Stimulated activated CD8-positive, alpha-beta memory T cell treated with anti-CD3 and anti-CD28 coated beads, Interleukin-12 subunit alpha, Interleukin-12 subunit beta, amount 100 ng/mL, for 1 hour (primary cell): ENCODE measurements at places on chromosomes 4 and X.

GRCh38 chr4:8640816-8641215 lies 48.3 kb downstream of the CPZ start:
- DNase-seq = no peak

GRCh38 chr4:46994007-46994405 lies 625 bp upstream of the GABRA4 start:
- no peak for DNase-seq

- DNase-seq = no peak
These were observed at the start of gene ANK2 for GRCh38 chr4:113049421-113050370. ANK2 (plus strand) TSS chr4:113049653; CDS start chr4:113049729, 76 bp downstream.

DNA sequence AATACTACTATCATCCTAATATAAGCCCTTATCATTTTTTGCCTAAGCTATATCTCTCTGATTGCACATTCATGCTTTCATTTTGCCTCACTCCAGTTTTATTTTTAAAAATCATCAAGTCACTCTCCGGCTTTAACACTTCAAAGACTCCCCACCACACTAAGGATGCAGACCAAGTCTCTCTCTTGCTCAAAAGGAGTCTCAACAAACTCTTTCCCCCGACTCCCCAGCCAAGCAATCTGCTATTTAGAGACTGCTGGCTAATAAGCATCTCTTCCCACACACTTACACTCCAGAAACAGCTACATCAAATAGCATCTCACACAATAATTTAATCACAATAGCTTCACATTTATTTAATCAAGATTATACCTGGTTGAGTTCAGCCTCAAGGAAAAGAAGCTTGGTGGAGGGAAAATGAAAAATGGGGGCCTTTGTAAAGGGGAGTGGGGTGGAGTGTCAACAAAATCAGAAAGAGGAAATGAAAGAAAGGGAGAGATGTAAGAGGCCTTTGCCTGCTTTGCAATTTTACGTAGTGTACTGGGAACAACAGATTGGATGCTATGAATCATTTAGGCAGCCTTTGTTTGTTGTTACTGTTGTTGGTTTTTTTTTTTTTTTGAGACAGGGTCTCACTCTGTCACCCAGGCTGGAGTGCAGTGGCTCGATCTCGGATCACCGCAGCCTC lies 104.1 kb upstream of the MCF2 start:
- DNase-seq = no peak

- no peak for DNase-seq
These were observed 30.9 kb downstream of the CAMK2D start for GRCh38 chr4:113730467-113731216.

GRCh38 chr4:12729384-12729783 lies 754.8 kb downstream of the RAB28 start:
- DNase-seq = no peak

DNA sequence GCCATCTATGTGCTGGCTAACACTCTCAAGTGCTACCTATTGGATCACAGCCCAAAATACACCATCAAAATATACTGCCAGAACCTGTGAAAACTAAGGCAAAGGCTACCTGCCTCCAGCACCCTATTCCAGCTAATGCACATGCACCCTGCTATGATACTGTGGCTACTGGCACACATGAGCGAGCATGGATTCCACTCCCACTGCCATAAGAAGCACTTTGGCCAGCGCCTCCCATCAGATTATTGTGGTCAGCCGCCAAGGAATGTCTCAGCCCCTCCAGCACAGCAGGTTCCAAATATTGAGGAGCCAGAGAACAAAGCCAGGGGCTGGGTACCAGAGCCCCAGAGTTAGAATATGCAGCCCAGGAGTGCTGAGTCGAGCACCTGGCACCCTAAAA lies 32.5 kb upstream of the TMPRSS11F start:
- DNase-seq = no peak

GRCh38 chr4:3744901-3745300 lies 21.3 kb upstream of the ADRA2C start:
- no peak for DNase-seq

GRCh38 chr4:138774940-138775339 lies 240.6 kb upstream of the NOCT start:
- no peak for DNase-seq

DNA sequence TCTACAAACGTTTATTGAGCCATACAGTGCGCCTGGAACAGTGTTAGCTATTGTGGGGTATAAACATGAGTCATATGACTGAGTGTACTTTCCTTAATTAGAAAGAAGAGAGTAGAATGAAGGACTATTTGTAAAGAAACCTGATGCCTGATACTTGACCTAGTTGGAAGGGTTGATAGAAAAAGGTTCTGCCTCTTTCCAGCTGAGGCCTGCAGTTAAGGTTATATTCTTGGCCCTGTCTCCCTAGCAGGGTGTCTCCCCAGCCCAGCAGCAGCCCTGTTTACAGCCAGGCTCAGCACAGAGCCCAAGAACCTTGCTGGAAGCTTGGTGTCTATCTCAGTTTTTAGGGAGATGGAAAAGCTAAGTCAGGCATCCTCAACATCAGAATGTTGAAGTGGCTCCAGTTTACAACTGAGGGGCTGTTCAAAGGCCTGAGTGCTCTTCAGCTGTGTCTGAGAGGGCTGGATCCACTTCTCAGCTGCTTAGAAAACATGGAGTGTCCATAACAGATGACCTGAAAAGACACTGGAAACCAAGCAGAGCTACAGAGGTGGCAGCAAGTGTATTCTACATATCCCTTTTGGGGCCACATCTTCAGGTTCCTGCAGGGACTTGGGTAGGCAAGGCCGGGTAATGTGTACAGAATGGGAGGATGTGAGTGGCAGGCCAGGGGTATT lies 21.6 kb downstream of the NYX start:
- no peak for DNase-seq

GRCh38 chrX:1398431-1399340 lies 6.8 kb upstream of the SLC25A6 start:
- DNase-seq = no peak

DNA sequence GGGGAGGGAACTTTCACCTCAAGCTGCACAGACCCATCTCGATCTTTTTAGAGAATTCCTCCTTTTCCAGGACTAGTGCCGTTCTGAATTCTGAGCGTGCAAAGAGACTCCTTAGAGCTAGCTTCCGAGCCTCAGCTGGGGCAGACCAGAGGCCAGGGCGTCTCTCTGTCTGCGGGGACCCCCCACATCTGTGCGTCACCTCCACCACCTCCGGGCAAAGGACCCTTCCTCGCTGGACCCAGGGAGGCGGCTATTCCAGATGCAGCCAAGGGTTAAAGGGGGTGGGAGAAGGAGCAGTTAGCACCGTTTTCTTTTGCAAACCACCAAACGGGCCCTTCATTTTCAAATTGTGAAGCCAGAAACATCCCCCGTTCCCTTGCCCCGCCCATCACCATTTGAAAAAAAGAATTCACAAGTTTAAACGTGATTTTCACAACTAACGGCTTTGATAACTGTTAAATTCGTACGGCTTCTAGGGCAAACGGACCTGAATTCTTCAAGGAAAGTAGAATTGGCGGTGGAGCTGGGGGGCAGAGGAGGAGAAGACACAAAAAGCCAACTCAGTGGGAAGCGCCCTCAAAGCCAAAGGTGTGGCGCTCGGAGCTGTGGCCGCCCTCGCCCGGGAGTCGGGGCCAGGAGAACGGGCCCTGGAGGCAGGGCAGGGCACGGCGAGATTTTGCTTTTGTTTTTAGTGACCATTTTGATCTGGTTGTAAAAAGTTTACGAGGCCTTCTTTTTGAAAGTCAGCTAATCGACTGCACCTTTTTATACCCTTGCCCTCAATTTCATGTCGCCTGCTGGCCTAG lies 3.3 kb upstream of the PDGFRA start:
- DNase-seq = no peak

DNA sequence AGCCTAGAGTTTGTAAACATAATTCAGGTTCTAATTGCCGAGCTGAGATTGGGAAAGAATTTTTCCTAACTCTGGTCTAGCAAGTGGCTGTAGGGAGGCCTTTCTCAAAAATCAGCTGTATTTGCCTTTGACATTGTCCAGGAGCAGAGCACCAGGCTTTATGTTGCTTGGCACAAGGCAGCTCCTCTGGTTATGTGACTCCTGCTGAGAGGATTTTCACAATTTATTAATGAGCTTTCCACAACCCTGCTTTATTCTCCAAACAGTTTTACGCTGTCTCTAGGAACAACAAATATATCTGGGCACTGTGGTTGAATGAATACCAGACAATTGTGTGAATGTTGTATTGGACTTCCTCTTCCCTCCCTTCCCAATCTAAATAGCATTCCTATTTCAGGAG lies 14.9 kb downstream of the LSM6 start:
- no peak for DNase-seq

GRCh38 chr4:52869196-52869595 lies 7.1 kb downstream of the RASL11B start:
- DNase-seq = no peak

GRCh38 chr4:37993806-37994205 lies 33.6 kb downstream of the PTTG2 start:
- DNase-seq = no peak

DNA sequence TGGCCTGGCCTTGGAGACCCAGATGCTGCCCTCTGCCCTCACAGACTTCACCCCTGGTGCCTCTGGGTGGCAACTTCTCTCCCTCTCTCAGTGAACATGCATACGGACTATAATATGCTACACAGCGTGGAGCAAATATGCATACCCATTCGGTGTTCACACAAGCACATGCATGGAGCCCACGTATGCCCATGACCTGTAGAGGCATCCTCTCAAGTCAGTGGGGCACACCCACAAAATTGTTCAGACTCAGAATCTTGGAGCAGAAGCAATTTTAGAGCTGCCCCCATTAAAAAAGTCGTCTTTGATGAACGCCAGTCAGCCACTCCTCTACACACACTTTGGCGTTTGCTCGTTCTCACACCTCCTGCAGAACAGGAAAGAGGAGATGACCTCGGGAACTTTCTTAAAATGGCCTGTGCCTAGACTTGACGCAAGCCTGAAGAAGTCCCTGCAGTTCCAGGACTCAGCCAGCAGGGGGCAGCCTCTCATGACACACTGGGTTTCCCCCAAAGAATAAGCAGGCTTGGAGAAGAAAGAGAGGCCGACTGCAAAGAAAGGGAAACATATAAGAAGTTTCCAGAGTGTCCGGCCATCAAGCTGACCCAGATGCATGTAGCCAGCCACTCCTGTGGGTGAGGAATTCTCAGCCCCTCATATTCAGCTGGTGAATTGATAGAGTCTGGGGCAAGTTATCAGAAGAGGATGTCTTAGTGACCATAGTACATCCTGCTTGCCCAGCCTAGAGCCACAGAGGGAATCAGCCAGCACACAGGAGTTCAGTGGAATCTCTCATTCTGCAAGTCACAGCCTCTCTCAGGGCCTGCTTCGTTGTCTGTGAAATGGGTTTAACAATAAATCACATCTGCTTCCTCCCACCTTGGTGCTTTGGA lies 17.3 kb downstream of the APLN start:
- DNase-seq = peak; percentile 55

DNA sequence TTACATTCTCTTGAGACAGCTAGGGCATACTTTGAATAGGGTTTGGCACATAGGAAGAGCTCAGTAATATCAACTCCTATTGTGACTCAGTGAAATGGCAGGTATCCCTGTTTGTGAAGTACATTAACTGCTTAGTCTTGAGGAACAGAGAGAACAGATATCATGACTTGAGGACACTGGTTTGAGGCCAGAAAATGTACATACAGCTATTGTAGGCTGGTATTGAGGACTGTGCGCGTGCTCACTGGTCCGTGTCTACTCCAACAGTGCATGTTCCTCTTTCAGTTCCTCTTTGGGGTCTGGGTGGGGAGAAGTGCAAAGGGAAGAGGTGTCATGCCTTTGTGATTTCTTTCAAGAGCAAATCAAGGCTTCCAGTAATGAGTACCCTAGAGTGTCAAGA lies 34.6 kb upstream of the TBC1D9 start:
- DNase-seq = no peak
